ENCODE measurements at places on chromosomes 2 and 18. TPM values are rescaled to one million over a fixed set of nuclear protein-coding genes. Genes with fewer than 3 reads are reported as not detected.

EFR3B gene
- 0.14 TPM for total RNA-seq

PLA2R1 gene
- 10.5 TPM for total RNA-seq

C2orf72 gene
- 13.0 TPM for total RNA-seq

G6PC2 gene
- total RNA-seq: not detected

CENPA gene
- total RNA-seq: 0.68 TPM

POTEF gene
- total RNA-seq: 14.5 TPM

CYRIA gene
- total RNA-seq: 10.3 TPM

M1AP gene
- 10.9 TPM for total RNA-seq

RAMP1 gene
- 300 TPM for total RNA-seq

CSRNP3 gene
- total RNA-seq: 3.3 TPM

DNA sequence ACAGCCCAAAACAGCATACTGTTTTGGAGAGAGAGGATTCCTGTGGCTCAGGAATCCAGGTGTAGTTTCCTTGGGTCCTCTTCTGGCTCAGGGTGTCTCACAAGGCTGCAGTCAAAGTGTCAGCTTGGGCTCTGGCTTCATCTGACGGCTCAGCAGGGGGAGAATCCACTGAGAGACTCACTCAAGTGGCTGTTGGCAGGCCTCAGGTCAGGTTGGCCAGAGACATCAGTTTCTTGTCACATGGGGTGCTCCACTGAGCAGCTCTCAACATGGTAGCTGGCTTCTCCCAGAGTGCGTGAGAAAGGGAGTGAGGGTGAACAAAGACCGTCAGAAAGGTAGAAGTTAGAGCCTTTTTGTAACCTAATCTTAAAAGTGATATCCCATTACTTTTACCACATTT is 168.4 kb downstream of the SOCS6 start:
- H3K27ac ChIP-seq: no peak overlapping the region
- H3K4me3 ChIP-seq: no peak overlapping the region
- no peaks in the 10 kb centered on the region for H3K27me3 ChIP-seq

- DNase-seq: peak; percentile 81
- H3K27ac ChIP-seq: peak overlapping the region; percentile 75
- no peaks in the 10 kb centered on the region for H3K27me3 ChIP-seq
- H3K4me3 ChIP-seq: no peak overlapping the region
- no peaks in the 10 kb centered on the region for H3K36me3 ChIP-seq
- H3K4me1 ChIP-seq: no peaks in the 10 kb centered on the region
Observed at GRCh38 chr2:70094978-70095719, 7.9 kb downstream of the PCBP1 start.

GRCh38 chr18:21735452-21736015 is 5.1 kb upstream of the MIB1 start:
- H3K4me3 ChIP-seq: no peak overlapping the region
- H3K27me3 ChIP-seq: no peaks in the 10 kb centered on the region
- no peaks in the 10 kb centered on the region for H3K36me3 ChIP-seq
- H3K27ac ChIP-seq: no peak overlapping the region
- no peaks in the 10 kb centered on the region for H3K4me1 ChIP-seq

- no peaks in the 10 kb centered on the region for H3K4me1 ChIP-seq
- H3K27ac ChIP-seq: no peak overlapping the region
- no peaks in the 10 kb centered on the region for H3K36me3 ChIP-seq
- DNase-seq: no peak
- H3K4me3 ChIP-seq: no peak overlapping the region
Observed at GRCh38 chr2:23131066-23131575, 253.9 kb upstream of the KLHL29 start.

DNA sequence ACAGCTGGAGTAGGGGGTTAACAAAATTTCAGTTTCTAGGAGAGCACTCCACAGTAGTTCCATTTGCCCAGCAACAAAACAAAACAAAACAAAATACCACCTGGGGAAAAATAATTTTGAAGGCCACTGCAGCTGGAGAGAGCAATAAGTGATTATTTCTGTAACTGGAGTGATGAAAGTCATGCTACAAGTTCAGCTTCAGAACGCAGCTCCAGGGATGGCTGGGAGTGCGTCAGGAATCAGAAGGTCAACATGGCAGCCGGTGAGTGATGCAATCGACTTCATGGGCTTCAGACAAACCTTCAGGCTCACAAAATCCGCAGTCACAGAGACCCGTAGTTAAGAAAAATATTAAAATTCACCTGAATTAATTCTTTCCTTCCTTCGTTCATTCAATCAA is 41.0 kb downstream of the ABHD3 start:
- H3K36me3 ChIP-seq: no peaks in the 10 kb centered on the region
- no peaks in the 10 kb centered on the region for H3K27me3 ChIP-seq
- no peak for DNase-seq
- H3K4me3 ChIP-seq: no peak overlapping the region
- H3K27ac ChIP-seq: no peak overlapping the region
- H3K4me1 ChIP-seq: no peaks in the 10 kb centered on the region

- no peaks in the 10 kb centered on the region for H3K36me3 ChIP-seq
- peak overlapping the region; percentile 63 for H3K4me3 ChIP-seq
- H3K4me1 ChIP-seq: peaks cover 15% of the 10 kb centered on the region
Observed at GRCh38 chr2:96538487-96539214, 2.1 kb downstream of the ARID5A start.

DNA sequence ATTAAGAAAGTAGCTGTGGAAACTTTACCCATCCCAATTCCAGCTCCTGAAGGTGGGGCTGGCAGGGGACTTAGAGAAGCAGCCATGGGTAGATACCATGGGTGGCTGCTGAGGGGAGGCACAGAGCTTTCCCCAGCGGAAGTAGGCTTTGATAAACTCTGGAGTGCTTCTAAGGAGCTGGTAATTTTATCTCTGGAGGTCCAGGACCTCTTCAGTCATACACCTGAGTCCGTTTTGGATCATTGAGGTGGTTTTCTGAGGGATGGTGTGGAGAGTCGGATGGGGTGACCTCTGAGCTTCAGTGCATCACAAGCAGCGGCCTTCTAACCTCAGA is 36.7 kb upstream of the BMP10 start:
- no peak for DNase-seq
- no peaks in the 10 kb centered on the region for H3K27me3 ChIP-seq
- no peak overlapping the region for H3K27ac ChIP-seq
- no peaks in the 10 kb centered on the region for H3K36me3 ChIP-seq
- H3K4me1 ChIP-seq: no peaks in the 10 kb centered on the region
- H3K4me3 ChIP-seq: no peak overlapping the region

DNA sequence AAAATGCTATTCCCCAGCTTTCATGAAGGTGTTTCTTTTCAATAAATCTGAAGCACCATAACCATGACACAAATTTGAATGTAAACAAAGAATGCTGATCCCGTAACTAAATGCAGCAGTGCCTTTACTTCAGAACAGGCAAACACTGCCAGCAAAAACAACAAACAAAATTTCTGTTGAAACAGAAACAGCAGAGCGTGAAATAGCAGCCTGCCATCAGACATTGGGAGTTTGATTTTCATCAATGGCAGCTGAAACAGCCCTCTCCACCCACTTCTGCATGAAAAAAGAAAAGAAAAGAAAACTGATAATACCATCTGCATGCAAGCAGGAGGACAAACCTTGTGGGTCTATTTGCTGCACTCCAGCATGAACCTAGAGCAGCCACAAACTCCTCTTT is 128.3 kb downstream of the CDH2 start:
- H3K36me3 ChIP-seq: no peaks in the 10 kb centered on the region
- no peak for DNase-seq
- no peaks in the 10 kb centered on the region for H3K27me3 ChIP-seq

DNA sequence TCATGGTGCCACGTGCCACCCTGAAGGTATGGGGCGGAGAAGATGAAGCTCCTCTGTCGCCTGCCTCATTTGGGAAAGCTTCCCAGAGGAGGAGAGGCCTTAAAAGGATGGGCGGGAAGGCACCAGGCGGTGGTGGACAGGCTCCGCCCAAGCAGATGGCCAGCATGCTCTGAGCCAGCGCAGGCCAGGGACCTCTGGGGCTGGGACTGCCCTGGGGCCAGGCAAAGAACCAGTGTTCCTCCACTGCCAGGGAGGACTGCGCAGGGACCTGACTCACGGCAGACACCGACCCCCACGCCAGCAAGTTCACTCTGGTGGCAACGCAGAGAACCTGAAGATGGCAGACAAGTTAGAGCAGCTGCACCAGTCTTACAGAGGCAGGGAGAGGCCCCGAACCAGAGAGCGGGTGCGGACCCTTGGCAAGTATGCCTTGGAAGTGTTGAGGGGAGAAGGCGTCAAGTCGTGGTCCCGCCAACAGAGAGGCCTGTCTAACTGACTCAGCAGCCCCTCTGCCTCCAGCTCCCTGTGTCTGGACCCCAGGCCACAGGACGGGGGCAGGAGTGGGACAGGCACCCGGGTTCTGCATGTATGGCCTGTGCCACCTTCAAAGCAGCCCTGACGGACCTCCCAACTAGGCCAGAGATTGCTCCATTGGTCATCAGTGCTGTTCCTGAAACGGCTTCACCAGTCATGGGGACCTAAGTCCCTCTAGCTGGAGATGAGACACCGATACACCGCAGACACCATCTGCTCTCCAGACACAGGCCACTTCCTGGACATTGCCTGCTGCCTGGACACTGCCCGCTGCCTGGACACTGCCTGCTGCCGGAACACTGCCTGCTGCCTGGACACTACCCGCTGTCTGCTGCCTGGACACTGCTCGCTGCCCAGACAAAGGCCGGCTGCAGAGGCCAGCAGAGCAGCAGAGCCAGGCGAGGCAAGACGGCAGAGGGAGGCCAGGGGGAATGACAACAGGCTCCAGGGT is 124.7 kb downstream of the HDAC4 start:
- H3K36me3 ChIP-seq: no peaks in the 10 kb centered on the region
- H3K4me3 ChIP-seq: no peak overlapping the region
- no peaks in the 10 kb centered on the region for H3K27me3 ChIP-seq
- no peak overlapping the region for H3K27ac ChIP-seq

DNA sequence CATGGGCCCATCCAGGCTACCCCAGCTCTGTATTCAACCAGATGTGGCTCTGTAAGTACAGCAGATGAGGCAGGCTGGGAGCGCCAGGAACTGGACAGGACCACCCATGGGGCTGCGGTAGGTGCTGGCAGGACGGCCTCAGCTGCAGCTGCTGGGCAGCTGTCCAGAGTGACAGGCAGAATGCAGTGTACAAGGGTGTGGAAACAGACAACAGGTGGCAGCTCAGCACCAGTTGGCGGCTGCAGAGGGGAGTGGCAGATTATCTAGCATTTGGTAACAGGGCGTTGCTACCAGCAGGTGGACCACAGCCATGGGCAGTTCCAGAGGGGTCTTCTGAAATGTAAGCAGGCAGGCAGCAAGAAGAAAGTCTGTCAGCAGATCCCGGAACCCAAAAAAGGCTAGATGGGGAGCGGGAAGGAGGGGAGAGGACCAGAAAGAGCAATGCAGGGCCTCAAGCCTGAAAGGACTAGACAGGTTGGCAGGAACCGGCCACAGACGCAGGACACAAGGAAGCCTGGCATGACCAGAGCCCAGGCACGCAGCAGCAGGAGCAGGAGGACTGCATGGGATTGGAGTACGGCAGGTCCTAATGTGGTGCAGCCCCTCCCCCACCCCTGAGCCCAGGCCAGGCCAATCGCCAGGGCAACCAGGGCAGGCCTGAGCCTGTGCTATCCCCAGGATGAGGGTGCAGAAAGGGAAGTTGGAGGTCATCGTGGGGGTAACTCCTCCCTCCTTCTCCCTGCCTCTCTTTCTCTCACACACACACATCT is 24.7 kb downstream of the PKDCC start:
- no peaks in the 10 kb centered on the region for H3K36me3 ChIP-seq
- no peaks in the 10 kb centered on the region for H3K27me3 ChIP-seq
- no peak for DNase-seq
- H3K27ac ChIP-seq: no peak overlapping the region
- H3K4me1 ChIP-seq: no peaks in the 10 kb centered on the region

- no peak for DNase-seq
- no peaks in the 10 kb centered on the region for H3K27me3 ChIP-seq
- no peaks in the 10 kb centered on the region for H3K36me3 ChIP-seq
- no peak overlapping the region for H3K27ac ChIP-seq
- H3K4me3 ChIP-seq: no peak overlapping the region
Observed at GRCh38 chr18:34841891-34842290, 131.8 kb downstream of the DTNA start.

DNA sequence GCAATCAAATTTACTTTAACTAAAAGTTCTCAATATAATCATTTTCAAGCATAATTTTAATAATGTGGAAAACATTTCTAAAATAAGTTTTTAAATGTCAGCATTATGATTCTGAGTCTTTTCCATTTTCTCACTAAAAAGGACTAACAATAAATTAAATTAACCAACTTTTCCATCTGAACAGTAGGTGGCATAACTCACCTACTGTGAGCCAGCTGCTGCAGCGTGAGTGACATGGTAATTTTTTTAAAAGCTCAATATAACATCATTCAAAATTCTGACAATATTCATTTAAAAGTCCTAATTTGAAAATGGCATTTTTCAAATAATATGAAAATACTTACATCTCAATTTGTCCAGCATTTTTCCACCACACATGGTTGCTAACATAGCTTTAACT is 66.5 kb downstream of the DTNB start:
- H3K27ac ChIP-seq: no peak overlapping the region
- no peak overlapping the region for H3K4me3 ChIP-seq
- no peaks in the 10 kb centered on the region for H3K27me3 ChIP-seq
- H3K36me3 ChIP-seq: no peaks in the 10 kb centered on the region
- no peak for DNase-seq
- no peaks in the 10 kb centered on the region for H3K4me1 ChIP-seq

- peaks cover 3% of the 10 kb centered on the region for H3K4me1 ChIP-seq
- H3K4me3 ChIP-seq: no peak overlapping the region
- no peak for DNase-seq
- no peaks in the 10 kb centered on the region for H3K36me3 ChIP-seq
- H3K27ac ChIP-seq: no peak overlapping the region
Observed at GRCh38 chr2:38436227-38436664, 59.2 kb upstream of the ATL2 start.

DNA sequence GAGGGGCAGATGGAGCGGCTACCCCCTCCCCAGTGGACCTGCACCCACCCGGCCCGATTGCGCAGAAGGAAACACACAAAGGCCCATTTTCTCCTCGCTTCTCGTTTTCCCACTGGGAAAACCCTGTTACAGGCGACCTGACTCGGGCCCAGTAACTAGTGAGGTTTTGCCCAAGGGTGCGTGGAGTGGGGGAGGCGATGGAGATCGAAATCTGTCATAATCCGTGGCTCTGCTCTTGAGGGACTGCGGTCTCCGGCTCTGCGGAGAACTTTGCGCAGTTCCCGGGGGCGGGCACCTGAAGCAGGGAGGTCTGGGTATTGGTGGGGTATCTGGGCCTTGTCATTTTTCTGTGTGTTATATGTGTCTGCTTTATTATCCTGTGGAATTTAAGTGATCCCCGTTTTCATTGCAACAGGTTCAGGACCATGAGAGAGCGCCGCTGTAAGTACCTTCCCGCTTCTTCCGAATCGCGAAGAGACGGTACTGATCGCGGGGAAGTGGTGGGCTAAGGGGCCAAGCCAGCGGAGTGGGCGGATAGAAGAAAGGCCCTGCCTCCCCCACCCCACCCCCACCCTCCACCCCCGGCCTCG is 4.0 kb upstream of the HOXD4 start:
- no peak overlapping the region for H3K27ac ChIP-seq
- H3K4me1 ChIP-seq: no peaks in the 10 kb centered on the region
- no peaks in the 10 kb centered on the region for H3K27me3 ChIP-seq
- no peak overlapping the region for H3K4me3 ChIP-seq
- no peaks in the 10 kb centered on the region for H3K36me3 ChIP-seq

GRCh38 chr2:133247631-133248030 is 320.6 kb downstream of the NCKAP5 start:
- no peaks in the 10 kb centered on the region for H3K27me3 ChIP-seq
- no peaks in the 10 kb centered on the region for H3K36me3 ChIP-seq
- DNase-seq: no peak

- no peak for DNase-seq
- no peaks in the 10 kb centered on the region for H3K27me3 ChIP-seq
- H3K4me3 ChIP-seq: no peak overlapping the region
- no peaks in the 10 kb centered on the region for H3K36me3 ChIP-seq
- H3K27ac ChIP-seq: no peak overlapping the region
Observed at GRCh38 chr18:67916097-67916496, 399.6 kb upstream of the DSEL start.
